Osteocyte (in vitro differentiated cells): ENCODE measurements at places on chromosomes 1 and 21. TPM values are rescaled to one million over a fixed set of nuclear protein-coding genes. Genes with fewer than 3 reads are reported as not detected.
A peak's percentile ranks its signal among the peaks of the same experiment; 100 is the strongest.

GRCh38 chr1:59511476-59512465, 214.9 kb downstream of the FGGY start:
- H3K27me3 ChIP-seq = peaks cover 3% of the 10 kb centered on the region
- no peaks in the 10 kb centered on the region for H3K36me3 ChIP-seq
- peaks cover 16% of the 10 kb centered on the region for H3K4me1 ChIP-seq
- no peak overlapping the region for H3K27ac ChIP-seq

DNA sequence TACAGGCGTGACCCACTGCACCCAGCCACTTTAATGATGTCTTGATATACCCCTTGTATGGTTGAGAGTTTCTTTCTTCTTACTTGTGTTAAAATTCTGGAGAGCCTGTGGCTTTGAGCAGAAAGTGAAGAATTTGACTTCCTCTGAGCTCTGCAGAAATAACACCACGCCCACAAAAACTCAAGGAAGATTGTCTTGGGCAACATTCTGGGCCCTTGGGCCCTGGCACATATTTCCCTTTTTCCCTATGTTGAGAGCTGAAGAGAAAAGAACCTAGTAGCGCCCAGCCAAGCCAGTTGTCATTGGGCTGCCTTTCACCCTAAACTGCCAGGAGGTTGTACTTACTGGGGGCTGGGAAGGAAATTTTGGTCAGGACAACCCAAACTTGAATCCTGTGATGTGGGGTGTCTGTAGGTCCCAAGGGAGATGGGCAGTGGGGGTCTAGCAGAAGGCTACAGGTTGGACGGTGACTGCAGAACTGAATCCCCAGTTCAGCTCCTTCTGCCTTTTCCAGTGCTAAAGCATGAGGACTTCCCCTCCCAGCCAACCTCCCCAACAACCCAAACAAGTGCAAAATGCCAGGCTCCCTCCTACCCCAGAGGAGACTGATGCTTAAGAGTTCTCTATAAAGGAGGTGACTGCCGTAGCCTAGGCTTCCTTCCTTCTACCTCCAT, 11.7 kb upstream of the SNAPIN start:
- peaks cover 6% of the 10 kb centered on the region for H3K4me1 ChIP-seq
- H3K4me3 ChIP-seq = no peak overlapping the region
- H3K36me3 ChIP-seq = peaks cover 41% of the 10 kb centered on the region
- no peak overlapping the region for H3K27ac ChIP-seq

- no peaks in the 10 kb centered on the region for H3K27me3 ChIP-seq
- H3K36me3 ChIP-seq = no peaks in the 10 kb centered on the region
- peak overlapping the region; percentile 72 for H3K27ac ChIP-seq
- H3K4me3 ChIP-seq = no peak overlapping the region
These were observed 727.8 kb upstream of the ADAMTS5 start for GRCh38 chr21:27694667-27695066.

GRCh38 chr1:183962903-183963302, 74.6 kb downstream of the COLGALT2 start:
- no peaks in the 10 kb centered on the region for H3K4me1 ChIP-seq
- no peak overlapping the region for H3K4me3 ChIP-seq
- no peaks in the 10 kb centered on the region for H3K27me3 ChIP-seq

- no peaks in the 10 kb centered on the region for H3K36me3 ChIP-seq
- no peak overlapping the region for H3K27ac ChIP-seq
- no peak for DNase-seq
These were observed 26.1 kb downstream of the METTL13 start for GRCh38 chr1:171807556-171807955.

FNDC10 gene
- 25.6 and 28.0 TPM in 2 replicates for total RNA-seq

S100A1 gene
- 1.1 TPM in 1 of 2 replicates, not detected in the other for total RNA-seq

C1orf94 gene
- not detected in 2 replicates for total RNA-seq

CRNN gene
- not detected in 2 replicates for total RNA-seq
